ENCODE measurements at places on chromosomes 5 and 9.

GRCh38 chr9:121199921-121200320 lies 1.7 kb downstream of the RAB14 start:
- DNase-seq: no peak

DNA sequence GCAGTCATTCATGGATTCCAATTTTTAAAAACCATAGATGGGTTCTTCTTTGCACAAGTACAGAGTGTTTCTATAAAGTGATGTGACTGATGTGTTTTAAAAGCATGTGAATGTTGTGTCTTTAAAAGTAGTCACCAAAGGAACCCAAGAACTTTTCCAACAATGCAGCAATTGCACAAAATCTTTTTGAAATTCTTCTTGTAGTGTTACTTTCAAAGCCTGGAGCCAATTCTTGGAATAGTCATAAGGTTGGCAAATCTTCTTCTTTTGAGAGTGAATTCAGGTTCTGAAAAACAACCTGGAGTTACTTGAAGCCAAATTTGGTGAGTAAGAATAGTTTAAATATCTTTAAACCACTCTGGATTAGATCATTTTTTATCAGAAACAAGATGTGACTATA lies 10.5 kb downstream of the GRAMD2B start:
- DNase-seq: no peak

DNA sequence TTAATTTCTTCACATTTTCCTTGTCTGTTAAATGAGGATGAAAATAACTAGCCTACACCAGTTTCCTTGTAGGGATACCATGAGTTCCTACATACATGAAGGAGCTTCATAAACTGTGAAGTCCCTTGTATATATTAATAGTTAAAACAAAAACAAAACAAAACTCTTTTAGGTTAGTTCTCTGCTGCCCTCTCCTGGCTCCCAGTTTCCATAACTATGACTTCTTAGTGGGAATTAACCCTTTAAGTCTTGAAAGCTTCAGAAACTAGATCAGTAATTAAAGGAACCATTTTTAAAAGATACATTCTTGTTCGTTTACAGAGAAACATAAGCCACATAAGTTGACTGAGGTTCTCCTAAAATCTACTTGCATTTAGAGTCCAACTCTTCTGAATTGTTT lies 500.0 kb upstream of the C9orf72 start:
- DNase-seq: no peak

DNA sequence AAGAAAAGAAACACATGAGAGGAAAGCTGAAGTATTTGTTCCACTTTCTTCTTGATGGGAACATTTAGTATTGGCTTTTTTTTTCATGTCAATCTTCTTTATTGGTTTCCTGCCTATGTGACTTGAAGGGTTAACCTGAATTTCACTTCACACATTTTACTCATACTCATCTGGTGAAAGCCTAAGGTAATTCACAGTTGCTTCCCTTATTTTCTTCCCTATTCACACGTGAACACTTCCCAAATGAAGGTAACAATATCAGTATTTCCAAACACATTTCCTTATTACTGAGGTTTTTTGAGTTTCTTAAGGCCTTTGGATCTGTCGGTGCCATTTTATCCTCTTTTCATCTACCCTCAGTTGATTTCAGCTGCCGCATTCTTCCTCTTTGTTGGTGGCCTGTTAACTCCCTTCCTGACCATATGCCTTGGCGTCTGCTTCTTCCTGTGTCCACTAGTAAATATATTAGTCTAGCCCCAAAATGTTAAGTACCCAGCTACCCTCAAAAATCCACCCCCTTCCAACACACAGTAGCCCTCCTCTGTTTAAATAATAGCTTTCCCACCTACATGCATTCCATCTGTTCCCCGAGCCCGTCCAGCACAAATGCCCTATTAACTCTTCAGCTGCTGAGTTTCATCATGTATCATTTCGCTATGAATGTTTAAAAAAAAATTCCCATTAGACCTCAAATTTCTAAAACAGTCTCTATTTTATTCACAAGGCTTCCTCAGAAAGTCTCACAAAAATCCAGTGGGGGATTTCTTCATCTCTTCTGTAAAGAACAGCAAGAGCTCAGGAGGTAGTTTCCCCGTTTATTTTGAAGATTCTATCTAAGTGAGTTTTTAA lies 97.3 kb downstream of the USP20 start:
- peak; percentile 19 for DNase-seq

GRCh38 chr5:103513701-103514100 lies 48.9 kb downstream of the NUDT12 start:
- DNase-seq: no peak

DNA sequence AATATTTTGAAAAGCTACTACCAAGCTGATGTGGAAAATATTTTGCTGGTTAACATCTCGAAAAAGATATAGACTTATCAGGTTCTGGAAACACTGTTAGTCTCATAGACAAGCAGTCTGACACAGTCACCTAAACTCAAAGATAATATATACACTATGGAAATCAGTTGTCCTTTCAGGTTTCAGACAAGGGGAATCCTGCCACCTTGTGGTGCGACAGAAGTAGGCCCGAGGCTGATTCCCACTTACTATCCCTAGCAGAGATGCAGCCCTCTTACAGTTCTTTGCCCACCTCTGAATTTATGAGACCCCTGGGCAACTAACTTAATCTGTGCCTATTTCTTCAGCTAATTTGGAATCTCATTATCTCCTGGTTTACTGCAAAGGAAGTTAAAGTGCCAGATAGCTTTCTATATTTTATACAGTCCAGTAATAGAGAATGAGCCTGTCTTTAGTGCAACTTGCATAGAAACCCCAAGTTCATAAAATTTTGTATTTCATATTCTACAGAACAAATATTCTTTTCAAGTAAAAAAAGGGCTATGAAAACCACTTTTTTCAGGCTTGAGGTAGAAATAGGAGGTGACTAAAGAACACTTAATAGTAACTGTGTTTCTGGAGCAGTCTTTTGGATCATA lies 16.9 kb downstream of the RAD1 start:
- DNase-seq: peak; percentile 57

GRCh38 chr5:51208296-51208695 lies 175.0 kb upstream of the ISL1 start:
- DNase-seq: no peak

GRCh38 chr5:159422361-159422760 lies 92.1 kb upstream of the IL12B start:
- no peak for DNase-seq

- DNase-seq: no peak
Observed at GRCh38 chr9:35618854-35619799, 914 bp upstream of the CD72 start.

DNA sequence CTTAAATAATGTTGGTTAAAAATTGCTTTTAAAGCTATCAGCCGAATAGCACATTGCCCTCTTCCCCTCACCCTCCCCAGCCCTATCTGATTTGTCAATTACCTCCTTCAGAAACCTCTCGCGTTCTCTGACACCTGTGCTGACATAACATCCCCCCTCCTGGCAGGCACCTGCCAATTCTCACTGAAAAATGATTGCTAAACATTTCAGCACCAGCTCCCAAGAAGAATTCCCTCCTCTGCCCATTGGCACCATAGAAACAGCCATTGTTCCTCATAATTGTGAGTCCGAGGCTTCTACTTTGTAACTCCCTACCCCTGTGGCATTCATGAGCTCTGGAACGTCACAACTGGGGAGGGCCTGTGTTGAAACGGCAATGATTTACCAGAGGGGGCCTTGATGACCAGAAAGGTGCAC lies 20.2 kb downstream of the CDH6 start:
- DNase-seq: no peak

- DNase-seq: no peak
Observed at GRCh38 chr5:73135429-73136054, 15.2 kb downstream of the TMEM171 start.

DNA sequence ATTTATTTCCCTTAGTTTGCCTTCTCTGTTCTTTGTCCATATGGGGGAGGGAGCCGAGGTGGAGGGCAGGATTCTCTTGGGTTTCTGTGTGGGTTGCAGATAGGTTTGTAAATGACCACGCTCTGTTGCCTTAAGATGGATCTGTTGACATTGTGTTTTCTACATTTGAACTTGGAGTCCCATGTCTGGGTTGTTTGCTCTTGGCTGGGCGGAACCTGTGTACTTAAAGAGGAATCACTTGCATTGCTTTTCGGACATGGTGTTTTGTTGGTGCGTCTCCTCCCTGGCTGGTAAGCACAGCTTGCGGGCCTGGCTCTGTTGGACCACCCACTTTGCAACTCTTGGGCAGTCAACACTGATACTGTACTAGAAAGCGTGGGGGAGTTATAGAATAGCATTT lies 45.9 kb downstream of the EHMT1 start:
- DNase-seq: no peak

GRCh38 chr5:109191153-109191558 lies 218.6 kb downstream of the PJA2 start:
- DNase-seq: no peak

DNA sequence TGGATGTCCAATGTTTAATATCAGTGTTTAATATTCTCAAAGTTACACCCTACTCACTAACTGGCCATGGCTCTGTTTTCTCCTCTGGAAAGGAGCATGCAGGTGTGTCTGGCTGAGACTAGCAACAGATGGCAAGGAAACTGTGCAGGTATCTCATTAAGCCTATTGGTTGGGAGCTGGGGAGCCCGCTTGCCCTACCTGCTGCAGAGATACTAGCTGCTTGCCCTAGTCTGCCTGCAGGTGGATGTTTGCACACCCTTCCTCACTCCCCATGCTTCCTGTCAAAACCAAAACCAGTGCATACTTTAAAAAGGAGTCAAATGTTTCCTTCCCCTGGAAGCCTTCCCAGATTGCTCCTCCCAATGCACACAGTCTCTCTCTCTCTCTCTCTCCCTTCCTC lies 228.3 kb upstream of the RASEF start:
- no peak for DNase-seq

DNA sequence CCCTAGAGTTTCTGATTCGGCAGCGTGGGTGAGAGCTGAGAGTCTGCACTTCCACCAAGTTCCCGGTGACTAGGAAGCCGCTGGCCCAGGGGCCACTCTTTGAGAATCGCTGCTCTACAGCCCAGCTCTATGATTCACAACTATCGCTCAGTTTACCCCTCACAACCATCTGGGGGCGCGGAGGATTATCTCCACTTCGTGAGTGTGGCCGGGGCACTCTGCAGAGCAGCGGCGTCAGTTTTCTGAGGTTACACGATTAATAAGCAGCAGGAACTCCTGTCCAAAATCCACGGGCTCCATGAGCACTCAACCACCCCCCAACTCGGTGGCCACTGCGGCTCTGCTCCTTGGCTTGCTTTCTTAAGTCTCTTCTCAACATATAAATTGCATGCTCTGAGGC lies 19.3 kb downstream of the CORO2A start:
- DNase-seq: no peak

DNA sequence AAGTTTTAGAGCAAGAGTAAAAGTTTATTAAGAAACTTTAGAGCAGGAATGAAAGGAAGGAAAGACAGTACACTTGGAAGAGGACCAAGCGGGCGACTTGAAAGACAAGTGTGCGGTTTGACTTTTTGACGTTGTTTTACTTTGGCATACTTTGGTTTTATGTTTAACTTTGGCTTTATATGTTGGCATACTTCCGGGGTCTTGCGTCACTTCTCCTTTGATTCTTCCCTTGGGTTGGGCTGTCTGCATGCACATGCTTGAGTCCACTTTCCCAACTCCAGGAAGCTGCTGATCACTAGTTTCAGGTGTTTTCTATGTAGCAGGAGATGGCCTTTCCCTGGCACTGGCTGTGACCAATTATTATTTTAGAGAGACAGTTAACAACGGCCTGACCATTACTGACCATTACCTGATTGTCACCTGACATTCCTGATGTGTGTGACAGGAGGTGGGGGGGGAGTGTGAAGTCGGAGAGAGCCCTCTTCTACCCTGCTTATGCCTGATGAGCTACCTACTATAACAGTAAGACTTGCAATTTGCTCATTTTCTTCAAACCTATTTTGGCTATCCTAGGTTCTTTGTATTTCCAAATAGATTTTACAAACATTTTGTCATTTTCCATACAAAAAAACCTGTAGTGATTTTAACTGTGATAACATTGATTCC lies 45.5 kb downstream of the TNFSF8 start:
- DNase-seq: no peak

GRCh38 chr9:88897081-88897480 lies 94.2 kb upstream of the S1PR3 start:
- DNase-seq: no peak

DNA sequence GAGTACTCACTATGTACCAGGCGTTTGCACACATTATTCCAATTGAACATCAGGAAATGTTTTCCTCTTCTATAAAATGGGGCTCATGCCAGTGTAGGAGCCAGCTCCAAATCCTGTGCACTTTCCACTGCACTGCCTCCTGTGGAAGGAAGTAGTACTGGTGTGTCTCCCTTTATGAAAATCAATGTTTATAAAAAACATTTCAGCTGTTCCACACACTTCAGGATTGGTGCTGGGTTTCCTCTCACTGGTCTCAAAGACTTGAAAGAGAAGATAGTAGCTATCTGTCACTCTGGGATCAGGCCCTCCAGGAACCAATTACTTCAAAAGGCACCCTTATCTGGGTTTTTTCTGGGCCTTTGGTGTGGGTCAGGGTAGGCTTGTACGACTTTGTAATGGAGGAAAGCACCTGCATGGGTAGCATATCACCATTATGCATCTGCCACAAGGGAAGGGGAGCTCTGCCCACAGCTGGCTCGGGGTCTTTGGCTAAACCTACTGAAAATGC lies 32.5 kb downstream of the RAB14 start:
- no peak for DNase-seq

- no peak for DNase-seq
Observed at GRCh38 chr9:100567856-100568255, 10.0 kb upstream of the CAVIN4 start.
